ENCODE measurements at places on chromosomes 16 and 17.

DNA sequence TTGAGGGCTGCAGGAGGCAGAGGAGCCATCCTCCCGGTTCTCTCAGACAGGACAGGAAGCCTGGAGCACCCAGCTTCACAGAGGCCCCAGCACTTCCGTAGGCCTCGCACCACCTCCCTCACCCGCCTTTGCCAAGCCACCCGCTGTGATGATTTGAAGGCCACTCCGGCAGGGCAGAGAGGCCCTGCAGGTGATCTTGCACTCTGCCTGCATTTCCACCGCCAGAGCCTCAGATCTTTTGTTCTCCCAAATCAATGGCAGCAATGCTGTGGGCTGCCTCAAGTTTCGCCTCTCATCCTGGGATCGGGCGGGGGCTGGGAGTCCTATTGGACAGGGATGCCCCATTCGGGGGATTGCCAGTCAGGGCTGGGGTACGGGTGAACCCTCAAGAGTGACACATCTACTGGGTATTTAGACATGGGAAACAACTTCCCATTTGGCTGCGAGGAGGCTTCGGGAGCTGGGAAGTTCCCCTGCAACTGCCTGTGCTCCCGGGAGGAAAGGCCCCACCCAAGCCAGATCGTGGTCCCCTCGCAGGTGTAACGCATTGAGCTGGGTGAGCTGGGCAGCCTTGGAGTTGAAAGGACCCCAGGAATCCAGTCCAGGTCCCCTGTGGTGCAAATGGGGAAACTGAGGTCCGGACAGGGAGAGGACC is 34.8 kb upstream of the PEMT start:
- DNase-seq = no peak

GRCh38 chr17:39647256-39647655 is 10.3 kb downstream of the STARD3 start:
- DNase-seq = no peak

GRCh38 chr17:81528651-81529436 is 667 bp downstream of the FSCN2 start:
- DNase-seq = no peak

DNA sequence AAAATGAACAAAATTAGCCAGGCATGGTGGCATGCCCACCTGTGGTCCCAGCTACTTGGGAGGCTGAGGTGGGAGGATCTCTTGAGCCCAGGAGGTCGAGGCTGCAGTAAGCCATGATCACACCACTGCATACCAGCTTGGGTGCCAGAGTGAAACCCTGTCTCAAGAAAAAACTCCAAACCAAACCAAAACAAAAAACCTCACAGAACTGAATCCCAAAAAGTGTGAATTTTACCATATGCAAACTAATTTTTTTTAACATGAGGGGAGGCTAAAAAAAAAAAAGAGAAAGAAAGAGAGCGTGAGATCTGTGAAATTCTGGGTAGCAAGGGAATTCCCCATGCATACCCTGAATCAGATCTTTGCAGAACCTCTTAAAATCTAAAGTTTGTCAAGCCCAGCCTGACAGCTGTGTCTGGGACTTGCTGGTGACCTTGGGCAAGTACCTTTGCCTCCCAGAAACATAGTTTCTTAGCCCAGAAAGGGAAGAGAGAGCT is 17.1 kb upstream of the CDH1 start:
- DNase-seq = peak; percentile 62

- no peak for DNase-seq
Observed at GRCh38 chr16:11162586-11163268, 93.3 kb downstream of the SOCS1 start.

DNA sequence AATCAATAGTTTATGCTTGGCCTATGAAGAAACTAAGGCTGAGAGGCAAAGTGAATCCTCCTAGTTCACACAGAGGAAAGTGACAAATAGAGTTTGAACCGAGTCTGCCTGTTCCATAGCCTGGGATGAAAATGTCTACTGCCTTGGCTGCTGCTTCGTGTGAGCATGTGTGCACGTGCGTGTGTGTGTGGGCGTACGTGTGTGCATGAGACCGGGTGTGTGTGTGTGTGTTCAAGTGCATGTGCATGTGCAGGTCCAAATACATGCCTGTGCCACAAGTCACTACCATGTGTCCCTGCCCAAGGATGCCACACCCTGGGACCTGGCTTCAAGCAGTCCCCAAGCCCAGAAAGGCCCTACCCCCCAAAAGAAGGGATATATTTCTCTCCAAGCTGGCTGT is 13.6 kb downstream of the SEZ6 start:
- DNase-seq = no peak

- DNase-seq = no peak
Observed at GRCh38 chr17:55341432-55341831, 76.7 kb downstream of the HLF start.

GRCh38 chr17:7947651-7948050 is 15.6 kb downstream of the CNTROB start:
- no peak for DNase-seq

DNA sequence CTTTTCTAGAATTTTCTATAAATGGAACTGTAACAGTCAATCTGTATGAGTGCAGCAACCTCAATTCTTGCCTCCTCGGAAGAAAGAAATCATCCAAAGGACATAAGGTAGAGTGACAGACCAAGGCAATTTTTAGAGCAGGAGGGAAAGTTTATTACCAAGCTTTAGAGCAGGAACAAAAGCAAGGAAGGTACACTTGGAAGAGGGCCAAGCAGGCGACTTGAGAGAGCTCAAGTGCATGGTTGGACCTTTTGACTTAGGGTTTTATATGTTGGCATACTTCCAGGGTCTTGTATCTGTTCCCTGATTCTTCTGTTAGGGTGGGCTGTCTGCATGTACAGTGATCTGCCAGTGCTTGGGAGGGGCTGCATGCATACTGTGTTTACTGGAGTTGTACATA is 50.3 kb downstream of the SCNN1G start:
- DNase-seq = no peak

GRCh38 chr17:42389135-42389417 is 834 bp upstream of the STAT3 start:
- DNase-seq = no peak

DNA sequence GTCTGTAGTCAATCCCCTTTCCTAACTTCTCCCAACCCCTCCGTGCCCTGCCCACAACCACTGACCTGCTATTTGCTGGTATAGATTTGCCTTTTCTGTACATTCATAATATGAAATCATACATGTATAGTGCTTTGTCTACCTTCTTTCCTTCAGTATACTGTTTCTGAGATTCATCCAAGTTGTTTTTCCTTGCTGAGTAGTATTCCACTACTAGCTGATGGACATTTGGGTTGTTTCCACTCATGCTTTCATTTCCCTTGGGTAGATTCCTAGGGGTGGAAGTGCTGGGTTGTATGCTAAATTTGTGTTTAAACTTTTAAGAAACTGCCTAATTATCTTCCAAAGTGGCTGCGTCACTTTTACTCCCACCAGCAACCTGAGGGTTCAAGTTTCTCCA is 27.7 kb downstream of the CSNK2A2 start:
- no peak for DNase-seq

- DNase-seq = no peak
Observed at GRCh38 chr16:87160234-87160636, 157.0 kb downstream of the C16orf95 start.

- no peak for DNase-seq
Observed at GRCh38 chr16:87828907-87829621, 40.2 kb downstream of the SLC7A5 start.

DNA sequence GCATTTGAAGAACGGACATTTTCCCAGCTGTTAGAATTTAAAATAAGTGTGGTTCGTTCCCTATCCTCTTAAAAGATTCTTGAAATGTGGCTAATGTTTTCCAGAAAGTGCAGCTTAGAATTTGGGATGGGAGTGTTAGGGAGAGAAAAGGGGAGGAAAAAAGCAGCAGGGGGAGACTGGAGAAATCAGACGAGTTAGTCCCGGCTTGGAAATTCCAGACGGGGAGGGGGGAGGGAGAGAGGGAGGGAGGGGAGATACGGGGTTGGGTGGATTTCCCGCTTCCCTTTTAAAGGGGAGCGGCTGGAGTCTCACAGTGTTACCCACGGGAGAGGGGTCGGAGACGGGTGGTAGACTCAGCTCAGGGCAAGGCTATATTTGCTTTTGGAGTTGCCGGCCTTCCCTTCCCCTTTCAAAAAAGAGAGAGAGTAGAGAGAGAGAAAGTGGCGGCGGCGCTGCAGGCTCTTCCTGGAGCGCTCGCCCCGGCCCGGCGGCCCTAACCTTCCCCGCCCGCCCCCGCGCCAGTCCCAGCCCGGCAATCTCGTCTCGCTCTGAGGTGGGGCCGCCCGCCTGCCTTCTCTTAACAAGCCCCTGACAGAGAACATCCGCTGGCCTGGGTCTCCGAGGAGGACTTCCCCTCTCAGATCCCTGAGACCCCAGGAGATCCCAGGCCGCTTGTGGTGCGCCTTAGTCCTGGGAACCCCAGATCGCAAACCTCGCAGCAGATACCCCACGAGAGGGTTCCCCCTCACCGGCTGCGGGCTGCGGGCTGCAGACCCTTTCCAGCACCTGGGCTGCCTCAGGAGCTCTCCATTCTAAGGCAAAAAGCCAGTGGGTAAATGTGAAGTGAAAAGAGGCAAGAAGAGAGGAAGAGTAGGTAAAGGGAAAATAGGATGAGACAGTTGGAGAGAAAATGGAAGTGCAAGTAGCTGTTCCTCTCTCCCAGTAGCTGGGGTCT is 6.6 kb downstream of the IGF2BP1 start:
- no peak for DNase-seq

DNA sequence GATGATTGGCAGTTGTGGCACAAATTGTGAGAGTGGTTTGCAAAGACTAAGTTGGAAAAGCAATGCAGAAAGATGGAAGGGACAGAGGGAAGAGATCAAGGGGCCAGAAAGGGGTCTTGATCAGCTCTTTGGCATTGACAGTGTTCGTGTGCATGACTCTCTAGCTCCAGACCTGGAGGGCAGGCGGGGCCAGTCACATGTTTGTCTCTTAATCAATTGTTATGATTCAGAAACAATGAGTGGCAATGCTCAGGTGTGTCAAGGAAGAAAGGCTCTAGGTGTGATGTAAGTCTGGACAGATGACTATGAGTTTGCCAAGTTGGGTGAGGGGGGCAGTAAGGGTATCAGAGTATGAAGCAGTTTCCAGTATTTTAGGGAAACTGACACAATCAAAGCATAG is 32.1 kb downstream of the WSB1 start:
- no peak for DNase-seq

GRCh38 chr17:50818921-50819657 is 16.3 kb upstream of the WFIKKN2 start:
- DNase-seq = no peak

DNA sequence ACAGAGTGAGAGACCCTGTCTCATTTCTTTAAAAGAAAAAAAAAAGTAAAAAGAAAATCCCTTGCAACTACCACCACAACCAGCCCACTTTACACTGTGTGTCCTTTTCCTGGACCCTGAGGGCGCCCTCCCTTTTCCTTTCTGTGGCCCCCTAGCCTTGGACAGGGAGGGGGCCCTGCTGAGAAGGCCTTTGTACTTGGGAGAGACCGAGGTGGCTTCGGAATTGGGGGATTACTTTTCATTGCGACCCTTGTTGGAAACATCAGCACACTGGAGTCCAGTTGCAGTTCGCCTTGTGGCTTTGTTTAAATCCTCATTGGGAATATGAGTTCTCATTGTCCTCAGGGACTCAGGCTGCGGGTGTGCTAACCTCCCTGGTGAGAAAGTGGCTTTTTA is 9.4 kb upstream of the DNASE1 start:
- DNase-seq = no peak

DNA sequence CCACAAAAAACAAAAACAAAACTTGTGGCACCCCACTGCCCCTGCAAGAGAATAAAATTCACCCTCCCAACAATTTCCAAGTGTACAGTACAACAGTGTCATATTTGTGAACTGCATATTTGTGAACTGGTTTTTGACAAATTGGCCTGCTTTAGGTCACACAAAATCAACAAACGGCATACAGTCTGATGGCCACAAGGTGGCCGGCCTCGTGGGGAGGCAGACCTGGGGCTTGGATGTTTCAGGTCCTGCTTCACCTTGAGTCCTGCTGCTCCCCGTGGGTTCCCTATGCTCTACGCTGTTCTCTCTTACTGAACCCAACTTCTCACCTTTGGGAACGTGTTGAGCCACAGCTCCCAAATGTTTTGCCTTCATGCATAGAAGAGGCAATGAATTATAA is 102.2 kb downstream of the CDK5R1 start:
- DNase-seq = no peak

DNA sequence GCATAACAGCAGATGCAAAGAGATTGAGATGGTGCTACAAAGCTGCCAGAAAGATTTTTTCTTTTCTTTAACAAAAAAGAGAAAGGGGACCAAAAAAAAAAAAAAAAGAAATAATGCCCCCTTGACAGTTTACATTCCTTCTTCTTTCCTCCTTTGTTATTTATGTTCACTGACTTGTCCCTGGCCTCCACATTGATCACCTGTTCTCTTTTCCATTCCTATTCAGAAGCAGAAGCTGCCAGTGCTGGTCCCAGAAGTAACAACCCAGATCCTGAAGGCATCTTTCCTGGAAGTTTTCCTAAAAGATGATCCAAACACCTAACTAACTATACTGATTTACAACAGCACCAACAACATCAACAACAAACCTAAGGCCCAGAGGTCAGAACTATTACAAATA is 728.1 kb downstream of the KCNJ2 start:
- no peak for DNase-seq

GRCh38 chr17:20028443-20028842 is 19.3 kb downstream of the SPECC1 start:
- DNase-seq = no peak

DNA sequence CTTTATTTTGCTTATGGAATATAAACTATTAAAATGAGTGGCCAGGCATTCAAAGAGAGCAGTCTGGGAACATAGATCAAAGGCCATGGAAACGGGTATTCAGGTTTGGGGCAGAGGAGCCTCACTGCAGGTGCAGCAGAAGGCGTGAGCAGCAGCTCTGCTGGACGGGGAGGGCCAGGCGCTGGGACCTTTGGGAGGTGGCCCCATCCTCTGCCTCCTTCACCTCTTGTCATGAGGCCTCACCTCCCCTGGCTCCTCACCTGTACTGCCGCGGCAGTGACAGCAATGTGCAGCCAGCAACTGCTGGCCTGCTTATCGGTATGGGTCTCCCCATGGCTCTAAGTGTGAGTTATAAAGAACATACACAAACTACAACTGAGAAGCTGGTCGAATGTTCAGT is 109.4 kb downstream of the CDK5R1 start:
- DNase-seq = peak; percentile 10

- DNase-seq = no peak
Observed at GRCh38 chr17:9307313-9307998, 268.2 kb downstream of the STX8 start.

GRCh38 chr16:58476791-58477190 is 23.2 kb upstream of the NDRG4 start:
- DNase-seq = no peak

GRCh38 chr17:48047113-48047740 is 932 bp upstream of the NFE2L1 start:
- peak; percentile 28 for DNase-seq

- DNase-seq = no peak
Observed at GRCh38 chr17:35808240-35808961, 883 bp upstream of the TAF15 start.

- no peak for DNase-seq
Observed at GRCh38 chr16:19084879-19085278, 17.5 kb downstream of the COQ7 start.
